LoVo (cell line): ENCODE measurements at places on chromosomes 1 and 21.

DNA sequence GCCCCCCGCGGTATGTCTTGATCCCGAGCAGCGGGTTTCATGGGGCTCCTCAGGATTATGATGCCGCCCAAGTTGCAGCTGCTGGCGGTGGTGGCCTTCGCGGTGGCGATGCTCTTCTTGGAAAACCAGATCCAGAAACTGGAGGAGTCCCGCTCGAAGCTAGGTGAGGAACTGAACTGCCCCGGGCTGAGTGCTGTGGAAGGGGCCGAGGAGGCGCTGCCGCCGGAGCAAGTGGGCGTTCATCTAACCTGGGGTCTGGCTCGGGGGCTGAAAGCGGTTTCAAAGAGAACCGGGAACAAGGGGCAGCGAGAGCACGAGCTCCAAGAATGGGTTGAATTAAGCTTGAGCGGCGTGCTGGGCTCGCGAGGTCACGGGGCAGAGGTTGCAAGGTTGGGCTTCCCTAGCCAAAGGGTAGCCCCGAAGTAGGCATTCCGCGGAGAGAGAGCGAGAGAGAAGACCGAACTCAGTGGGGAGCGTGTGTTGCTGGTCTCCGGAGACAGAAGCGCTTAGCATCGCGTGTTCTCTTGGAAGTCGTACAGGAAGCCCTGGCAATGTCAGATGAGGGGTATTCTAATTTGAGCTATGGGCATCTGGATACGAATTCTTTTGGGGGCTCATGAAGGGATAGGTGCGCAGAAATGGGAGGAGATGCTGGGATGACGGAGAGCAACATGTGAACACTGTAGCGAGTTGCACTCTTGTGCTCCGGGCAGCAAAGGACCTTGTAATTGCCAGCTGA, 732 bp downstream of the HS2ST1 start:
- peak; percentile 56 for DNase-seq

DNA sequence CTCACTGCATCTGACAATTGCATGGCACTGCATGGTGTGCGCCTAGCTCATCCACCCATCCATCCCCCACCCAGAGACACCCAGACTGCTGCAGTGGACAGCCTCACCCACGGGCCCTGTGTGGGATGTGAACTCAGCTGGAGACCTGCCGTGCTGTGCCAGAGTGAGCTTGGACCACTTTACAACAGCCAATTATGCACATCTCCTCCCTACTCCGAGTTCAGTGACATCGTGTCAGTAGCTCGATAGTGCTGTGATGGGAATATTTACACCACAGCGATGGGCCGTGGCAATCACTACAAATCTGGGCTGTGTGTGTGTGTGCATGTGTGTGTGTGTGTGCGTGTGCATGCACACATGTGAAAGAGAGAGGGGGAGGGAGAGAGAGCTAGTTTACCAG, 42.5 kb downstream of the TMEM51 start:
- no peak for DNase-seq

- DNase-seq = no peak
Measured at GRCh38 chr1:107546576-107546975, 405.7 kb downstream of the NTNG1 start.

DNA sequence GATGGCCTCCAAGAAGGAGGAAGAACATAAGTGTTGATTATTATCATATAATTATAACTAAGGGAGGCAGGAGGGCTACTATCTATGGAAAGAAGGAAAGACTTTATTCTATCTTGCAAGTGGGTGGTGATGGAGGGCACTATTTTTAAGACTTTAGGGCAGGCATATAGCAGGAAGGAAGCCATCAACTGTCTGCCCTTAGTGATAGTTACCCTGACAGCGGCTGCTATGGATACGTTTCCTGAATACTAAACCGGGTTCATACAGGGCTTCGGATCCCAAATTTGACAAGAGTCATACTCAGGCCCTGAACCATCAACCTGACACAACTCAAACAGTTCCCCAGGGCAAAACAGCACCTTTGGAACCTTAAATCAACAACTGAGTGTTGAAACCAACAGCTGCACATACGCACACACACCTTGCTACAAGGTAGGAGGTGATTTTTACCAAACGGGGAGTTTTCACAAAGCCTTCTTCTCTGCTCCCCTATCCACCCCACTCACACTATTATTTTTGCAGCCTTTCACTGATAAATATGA, 397.2 kb downstream of the OMA1 start:
- DNase-seq = no peak

GRCh38 chr1:39091845-39092645, 65.9 kb downstream of the NDUFS5 start:
- DNase-seq = peak; percentile 46

DNA sequence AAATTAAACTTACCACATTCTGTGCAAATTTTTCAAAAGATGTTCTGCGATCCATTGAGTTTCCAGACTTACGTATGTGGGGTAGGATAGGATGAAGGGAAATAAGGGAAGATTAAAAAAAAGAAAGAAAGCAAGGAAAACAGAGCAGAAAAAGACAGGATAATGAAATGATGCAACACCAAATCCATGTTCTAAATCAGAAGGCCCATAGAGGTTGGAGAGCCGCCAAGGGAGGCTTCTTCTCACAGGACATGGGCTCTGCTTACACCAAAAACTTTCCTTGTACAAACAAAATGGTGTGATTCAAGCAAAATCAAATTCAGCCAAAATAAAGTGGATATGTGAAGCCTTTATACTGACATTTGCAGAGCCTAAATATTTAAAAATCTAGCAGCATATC, 189.5 kb upstream of the GREM2 start:
- DNase-seq = no peak

DNA sequence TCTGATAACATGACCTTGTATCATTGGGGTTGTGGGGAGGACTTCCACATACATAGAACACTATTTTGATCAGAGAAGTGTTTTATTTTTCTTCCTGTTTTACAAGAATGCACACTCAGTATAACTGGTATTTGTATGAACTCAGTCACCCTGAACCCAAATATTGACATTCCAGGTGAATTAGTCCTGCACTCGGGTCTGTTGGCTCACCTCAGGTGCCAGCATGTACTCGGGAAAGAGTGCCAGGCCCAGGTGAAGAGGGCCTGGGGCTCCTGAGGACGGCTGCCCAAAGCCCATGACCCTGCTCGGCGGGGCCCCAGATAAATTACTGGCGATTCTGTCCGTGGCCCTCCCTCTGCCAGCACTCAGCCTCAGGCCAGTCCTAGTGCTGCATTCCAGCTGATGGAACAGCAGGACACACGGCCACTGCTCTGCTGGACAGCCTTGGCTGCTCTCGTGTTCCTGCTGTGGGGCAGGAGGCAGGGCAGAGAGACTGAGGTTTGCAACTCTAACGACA, 75.4 kb upstream of the TMPRSS2 start:
- DNase-seq = peak; percentile 49

GRCh38 chr1:22216210-22216883, 73.5 kb upstream of the WNT4 start:
- DNase-seq = no peak
